ENCODE measurements at places on chromosomes 2 and 18.

DNA sequence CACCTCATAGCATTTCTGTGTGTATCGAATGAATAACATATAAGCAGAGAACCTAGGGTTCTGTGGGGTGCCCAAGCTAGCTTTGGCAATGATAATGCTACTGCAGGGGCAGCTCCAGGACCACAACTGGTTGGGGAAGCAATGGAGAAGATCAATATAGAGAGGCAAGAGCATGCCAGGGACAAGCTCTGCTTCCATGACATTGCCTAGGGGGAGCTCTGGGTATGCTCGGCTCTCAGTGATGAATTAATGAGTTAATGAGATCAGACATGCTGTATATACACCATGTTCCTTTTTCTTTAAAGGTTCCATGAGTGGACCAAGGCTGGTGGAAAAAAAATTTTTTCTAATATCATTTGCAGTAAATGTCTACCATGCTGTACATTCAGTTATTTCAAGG, 618.4 kb downstream of the BCL11A start:
- no peak for DNase-seq

DNA sequence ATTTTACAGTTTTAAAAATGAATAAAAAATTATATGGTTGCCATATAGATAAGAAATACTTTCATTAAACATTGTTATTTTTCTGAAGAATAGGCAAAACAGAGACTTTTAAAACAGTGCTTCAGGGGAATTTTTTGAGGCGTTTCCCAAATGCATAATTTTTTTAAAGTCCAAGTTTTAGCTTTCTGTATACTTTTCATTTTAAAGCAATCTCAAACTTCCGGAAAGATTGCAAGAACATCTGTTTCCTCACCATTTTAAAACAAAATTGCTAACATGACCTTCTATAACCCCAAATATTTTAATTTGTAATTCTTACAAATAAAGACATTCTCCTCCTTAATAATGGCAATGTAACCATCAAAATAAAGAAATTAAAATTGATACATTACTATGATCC, 15.1 kb upstream of the MBD2 start:
- DNase-seq, result no peak

- no peak for DNase-seq
These were observed 2.6 kb upstream of the HOXD11 start for GRCh38 chr2:176104316-176105077.

- no peak for DNase-seq
These were observed 911.5 kb upstream of the FSHR start for GRCh38 chr2:50065835-50066234.

DNA sequence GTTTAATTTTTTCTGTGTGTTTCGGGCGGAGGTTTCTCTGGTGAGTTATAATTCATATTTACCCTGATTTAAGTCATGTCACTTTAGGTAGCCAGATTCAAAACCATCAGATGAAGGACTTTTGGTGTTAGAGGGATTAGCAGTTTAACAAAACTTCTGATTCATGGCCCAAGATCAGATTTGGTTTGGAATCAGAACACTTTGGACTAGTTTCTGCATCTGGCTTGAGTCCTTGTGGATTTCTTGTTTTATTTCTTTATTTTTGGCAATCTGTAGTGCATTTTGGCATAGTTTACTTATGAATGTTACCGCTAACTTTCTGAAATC, 3.5 kb downstream of the NEDD4L start:
- DNase-seq, result no peak

DNA sequence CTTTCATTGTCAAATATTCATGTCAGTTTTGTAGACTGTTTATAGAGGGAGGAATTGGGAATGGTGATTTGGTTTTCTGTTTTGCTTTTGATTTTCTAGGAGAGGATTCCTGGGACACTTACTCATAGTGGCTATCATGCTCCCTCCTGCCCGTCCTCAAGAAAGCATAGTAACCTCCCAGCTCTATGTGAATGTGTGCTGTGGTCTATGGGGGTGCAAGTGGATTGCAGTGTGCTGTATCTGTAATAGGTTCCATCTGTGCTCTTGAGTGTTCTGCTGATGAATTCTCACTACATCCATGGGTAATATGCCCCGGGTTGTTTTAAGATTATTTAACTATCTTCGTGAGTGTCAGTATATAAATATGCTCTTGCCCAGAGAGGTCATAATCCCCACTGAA, 811.3 kb downstream of the CNTNAP5 start:
- no peak for DNase-seq

DNA sequence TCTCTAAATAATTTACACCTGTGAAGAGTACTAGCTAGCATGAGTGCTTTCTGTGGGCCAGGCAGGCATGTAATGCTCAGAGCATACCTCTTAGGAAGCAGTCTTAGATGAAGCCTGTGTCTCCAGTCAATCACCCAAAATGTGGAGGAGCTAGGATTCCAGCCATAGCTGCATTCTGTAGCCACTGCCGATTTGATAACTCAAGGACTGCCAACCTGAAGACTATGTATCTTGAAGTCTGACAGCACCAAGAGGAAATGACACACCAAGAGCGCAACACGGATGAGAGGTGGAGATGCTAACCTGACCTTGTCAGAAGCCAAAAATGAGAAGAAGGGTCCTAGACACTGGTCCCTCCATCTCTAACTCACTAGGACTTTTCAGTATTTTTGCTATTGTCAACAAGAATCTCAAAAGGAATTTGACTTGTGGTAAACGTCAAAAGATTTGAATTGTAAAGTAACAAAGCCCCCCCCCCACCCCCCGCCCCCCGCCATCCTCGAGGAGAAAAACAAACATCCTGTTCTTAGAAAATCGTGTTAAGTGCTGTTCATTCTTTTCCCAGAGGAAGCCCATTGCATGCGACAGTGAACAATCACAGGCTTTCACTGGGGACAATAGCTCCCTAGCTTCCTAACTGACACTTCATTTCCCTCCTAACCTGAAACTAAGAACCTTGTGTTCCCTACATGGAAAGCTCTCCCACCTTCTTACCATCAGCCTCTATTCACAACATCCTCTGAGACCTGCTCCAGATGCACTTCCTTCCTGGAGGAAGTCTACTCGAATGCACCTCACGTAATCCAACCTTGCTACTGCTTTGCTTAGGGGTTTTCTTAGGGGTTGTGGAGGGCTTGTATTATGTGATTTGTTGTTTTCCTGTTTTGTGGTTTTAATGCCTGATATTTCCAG, 14.7 kb downstream of the CDC42EP3 start:
- DNase-seq, result no peak

- DNase-seq, result no peak
These were observed 15.4 kb upstream of the ACYP2 start for GRCh38 chr2:54099829-54100585.

- no peak for DNase-seq
These were observed 39.1 kb downstream of the TMEM163 start for GRCh38 chr2:134679745-134680144.

- DNase-seq, result no peak
These were observed 321.4 kb downstream of the CDH2 start for GRCh38 chr18:27855486-27855885.

DNA sequence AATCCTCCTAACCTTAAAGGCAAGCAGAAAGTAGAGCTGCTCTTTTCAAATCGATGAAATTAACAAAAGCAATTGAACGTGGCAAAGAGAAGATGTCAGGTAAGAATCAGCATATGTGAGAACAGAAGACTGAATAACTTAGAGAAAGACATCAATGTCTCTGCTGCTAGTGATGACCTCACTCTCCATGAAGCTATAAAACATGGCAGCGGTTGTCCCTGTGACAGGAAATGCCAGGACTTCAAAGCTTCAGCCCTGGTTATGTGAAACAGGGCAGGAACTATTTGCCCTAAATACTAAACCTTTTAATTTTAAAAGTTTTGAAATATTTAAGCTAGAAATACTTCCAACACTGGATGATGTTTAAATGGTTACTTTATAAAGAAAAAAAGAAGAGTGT, 383.7 kb downstream of the XIRP2 start:
- no peak for DNase-seq

GRCh38 chr18:23763343-23763742, 74.1 kb downstream of the LAMA3 start:
- no peak for DNase-seq

GRCh38 chr2:182186132-182186735, 200.6 kb downstream of the PPP1R1C start:
- DNase-seq, result no peak

DNA sequence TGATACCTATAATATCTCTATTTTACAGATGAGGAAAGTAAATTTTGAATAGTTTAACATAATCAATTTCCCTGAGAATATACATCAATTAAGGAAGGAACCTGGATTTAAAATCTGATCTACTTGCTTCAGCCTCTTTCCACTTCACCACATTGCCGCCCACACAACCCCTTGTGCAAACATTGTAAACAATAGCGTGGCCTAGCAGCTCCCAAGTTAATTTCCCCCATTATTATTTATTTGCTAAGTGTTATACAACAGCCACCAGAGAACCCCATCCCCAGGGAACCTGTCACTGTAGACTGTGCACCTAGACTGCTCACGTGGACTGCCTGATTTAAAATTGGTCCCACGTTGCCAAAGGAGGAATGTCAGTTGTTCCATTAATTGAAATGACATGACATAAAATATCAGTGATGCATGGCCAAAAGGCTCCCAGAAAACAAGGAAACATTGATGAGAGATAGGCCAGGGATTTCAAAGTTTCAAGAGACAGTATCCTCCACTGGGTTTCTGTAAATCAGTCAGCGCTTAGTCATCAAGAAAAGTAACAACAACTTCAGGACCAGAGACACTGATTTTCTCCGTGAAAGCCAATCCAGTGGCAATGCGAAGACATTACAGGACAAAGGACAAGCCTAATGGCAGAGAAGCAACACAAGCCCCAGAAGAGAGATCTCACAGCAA, 41.3 kb downstream of the SCG2 start:
- peak; percentile 77 for DNase-seq

DNA sequence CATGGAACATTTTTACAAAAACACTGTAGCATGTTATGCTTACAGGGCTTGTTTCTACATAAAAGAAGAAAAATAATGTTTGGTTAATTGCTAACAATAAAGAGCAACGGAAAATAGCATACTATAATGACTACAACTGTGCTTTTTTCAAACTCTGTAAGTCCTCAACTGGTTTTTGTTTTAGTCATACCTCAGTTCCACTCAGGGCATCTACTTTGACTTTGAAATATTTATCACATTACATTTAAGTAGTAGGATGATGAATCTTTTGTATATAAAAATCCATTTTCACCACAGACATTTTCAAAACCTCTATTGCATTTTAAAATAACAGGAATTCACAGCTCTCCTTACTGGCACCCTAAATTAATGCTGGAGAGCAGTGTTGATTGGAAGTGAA, 8.3 kb downstream of the SATB2 start:
- DNase-seq, result no peak

- DNase-seq, result no peak
These were observed 18.6 kb downstream of the UNC80 start for GRCh38 chr2:209790066-209790728.

GRCh38 chr2:20935168-20935775, 108.6 kb downstream of the APOB start:
- DNase-seq, result no peak

- DNase-seq, result no peak
These were observed 163.9 kb downstream of the CDH2 start for GRCh38 chr18:28013066-28013465.

DNA sequence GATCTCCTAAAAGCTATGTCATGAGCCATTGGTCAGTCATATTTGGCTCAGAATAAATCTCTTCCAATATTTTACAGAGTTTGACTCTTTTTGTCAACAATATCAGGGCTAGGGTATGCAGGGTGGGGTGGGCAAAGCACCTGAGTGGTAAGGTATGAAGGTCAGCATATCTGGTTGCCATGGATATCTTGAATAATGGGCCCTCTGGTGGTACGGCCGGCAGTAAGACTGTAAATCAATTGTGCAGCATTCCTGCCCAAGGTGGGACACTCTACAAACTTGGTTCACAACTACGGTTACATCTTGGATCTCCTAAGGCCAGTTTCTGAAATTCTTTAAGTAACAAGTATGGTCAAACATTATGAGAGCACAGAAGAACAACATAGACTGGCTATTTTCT, 119.6 kb downstream of the SPOPL start:
- DNase-seq, result no peak

- DNase-seq, result no peak
These were observed 392.7 kb upstream of the FANCL start for GRCh38 chr2:58633613-58634365.

DNA sequence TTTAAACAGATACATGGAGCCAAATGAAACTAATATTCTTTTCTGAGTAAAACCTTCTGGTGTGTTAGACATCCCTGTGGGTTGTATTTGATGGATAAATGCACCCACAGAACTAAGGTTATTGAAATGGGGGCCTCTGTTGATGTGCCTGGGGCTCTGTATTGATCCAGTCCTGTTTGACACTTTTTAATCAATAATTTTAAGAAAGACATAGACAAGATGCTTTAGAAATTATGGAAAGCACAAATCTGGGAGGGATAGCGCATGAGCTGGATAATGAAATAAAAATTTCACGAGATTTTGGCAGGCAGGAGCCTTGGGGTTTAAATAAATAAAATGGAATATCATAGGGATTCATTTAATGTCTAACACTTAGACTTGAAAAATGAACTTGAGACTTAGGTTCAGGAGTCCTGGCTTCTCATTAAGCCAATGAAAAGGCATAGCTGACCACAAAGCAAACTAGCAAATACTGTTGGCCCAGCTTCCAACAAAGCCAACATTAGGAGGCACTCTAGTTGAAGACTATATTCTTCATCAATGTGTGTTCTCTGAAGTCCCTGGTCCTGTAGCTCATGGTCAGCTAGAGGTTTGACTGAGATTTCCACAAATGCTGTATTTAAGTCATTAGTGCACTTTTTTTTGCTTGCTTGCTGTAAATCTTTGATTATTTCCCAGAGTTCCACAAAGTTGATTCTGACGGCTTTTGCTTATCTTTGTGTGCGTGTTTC, 64.2 kb upstream of the SH3RF3 start:
- no peak for DNase-seq

GRCh38 chr2:27148801-27149439, at the start of gene TCF23:
Gene TCF23, plus strand, starts transcription at chr2:27149004. Its CDS starts 130 bp downstream, at chr2:27149134.
- no peak for DNase-seq

GRCh38 chr2:64374686-64375085, 79.3 kb upstream of the LGALSL start:
- DNase-seq, result no peak

GRCh38 chr2:238955648-238956531, 108.0 kb downstream of the TWIST2 start:
- DNase-seq, result no peak

DNA sequence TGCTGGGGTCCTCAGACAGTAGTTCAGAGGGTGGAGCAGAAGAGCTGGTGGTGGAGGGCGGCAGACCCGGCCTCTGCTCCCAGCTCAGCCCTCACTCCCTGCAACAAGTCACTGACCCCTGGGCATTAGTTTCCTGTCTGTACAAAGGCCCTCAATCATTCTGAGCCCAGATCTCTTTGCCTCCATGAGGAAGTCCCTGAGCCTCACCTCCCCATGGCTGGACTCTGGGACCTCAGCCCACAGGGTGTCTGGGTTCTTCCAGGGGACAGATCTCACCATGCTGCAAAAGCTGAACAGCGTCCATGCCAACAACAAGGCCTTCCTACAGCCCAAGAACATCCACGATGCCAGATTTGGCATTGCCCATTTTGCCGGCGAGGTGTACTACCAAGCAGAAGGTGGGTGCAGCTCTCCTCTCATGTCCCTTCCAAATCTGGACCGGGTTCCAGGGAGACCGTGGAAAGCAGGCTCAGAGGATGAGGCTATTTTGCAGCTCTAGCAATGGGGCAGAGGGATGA, 49.1 kb downstream of the MYO7B start:
- DNase-seq, result no peak
